SW 1271 (cell line): ENCODE measurements at places on chromosomes 7 and 10.

DNA sequence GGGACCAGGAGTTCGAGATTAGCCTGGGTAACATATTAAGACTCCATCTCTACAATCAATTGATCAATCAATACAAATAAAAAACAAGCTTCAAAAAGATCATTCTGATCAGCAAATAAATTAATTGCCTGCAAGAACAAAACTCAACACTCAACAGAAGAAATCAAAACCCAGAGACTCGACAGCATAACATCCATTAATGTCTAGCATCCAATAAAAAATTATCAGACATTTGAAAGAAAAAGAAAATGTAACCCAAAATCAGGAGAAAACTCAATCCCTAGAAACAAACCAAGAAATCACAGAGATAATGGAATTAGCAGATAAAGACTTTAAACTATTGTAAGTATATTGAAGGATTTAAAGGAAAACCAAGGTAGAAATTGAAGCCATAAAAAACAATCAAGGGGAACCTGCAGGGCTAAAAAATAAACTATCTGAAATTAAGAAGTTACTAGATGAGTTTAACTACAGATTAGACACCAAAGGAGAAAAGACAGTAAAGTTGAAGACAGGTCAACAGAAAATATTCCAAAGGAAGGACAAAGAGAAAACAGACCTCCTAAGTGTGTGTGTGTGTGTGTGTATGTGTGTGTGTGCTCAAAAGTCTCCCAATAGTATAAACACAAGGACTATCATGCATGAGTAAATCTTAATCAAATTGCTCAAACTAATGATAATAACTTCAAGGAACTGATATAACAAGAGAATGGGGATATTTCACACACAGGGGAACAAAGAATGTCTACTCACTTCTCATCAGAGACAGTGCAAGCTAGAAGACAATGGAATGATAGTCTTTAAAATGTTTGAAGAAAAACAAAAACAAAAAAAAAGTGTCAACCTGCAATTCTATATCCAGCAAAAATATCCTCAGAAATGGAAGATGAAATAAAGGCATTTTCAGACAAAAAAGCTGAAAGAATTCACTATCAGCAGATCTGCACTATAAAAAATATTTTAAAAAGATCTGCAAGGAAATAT is 7.7 kb downstream of the NUDCD3 start:
- no peak for DNase-seq

- no peak for DNase-seq
Observed at GRCh38 chr7:112161253-112162141, 44.7 kb downstream of the DOCK4 start.

GRCh38 chr10:58856508-58857240 is 319.8 kb upstream of the PHYHIPL start:
- DNase-seq: peak; percentile 58

DNA sequence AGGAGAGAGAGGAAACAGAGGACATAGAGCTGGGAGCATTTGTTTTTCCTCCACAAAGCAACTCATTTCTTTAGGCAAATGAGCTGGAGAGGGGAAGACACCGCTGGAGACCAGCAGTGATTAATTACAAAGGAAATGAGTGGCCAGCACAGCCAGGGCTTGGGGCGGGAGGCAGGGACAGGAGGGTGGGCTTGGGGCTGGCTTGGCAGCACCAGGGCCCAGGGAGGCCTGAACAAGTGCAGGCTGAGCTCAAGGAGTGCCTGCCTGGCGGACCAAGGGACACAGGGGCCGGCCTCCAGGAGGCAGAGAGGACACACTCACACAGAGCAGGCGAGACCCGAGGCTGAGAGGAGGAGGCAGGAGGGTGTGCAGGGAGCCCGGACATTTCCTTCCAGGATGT is 149.0 kb upstream of the UNC5B start:
- no peak for DNase-seq

- DNase-seq: no peak
Observed at GRCh38 chr7:39353615-39354376, 212.4 kb upstream of the YAE1 start.

DNA sequence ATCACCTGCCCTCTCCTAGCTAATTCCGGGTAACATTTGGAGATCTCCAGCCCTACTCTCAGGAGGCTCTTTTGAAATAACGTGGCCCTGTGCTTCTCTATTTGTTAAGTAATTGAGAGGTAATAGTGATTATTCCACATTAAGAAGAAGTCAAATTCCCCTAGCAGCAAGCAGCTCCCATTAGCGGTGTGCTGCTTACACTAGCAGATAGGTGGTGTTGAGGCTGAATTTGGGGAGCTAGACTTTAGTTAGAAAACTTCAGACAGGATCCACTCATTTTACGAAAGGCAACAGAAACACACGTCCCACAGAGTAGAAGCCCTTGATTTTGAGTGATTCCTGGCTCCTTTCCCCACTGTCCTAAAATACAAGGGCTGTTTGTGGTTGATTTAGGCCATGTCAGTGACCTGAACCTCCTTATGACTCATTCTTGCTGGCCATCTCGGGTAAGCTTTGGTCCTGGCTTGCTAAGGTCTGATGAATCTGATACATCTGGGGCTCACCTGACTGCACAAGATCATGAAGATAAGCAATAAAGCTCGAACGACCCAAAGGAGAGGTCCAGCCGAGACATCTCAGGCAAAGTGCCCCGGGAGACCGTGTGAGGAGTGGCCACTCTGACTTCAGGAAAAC is 77.2 kb downstream of the FAM204A start:
- no peak for DNase-seq

GRCh38 chr10:60719721-60720120 is 58.6 kb upstream of the CDK1 start:
- no peak for DNase-seq

GRCh38 chr10:63464402-63465292 is 1.1 kb downstream of the JMJD1C start:
- no peak for DNase-seq

DNA sequence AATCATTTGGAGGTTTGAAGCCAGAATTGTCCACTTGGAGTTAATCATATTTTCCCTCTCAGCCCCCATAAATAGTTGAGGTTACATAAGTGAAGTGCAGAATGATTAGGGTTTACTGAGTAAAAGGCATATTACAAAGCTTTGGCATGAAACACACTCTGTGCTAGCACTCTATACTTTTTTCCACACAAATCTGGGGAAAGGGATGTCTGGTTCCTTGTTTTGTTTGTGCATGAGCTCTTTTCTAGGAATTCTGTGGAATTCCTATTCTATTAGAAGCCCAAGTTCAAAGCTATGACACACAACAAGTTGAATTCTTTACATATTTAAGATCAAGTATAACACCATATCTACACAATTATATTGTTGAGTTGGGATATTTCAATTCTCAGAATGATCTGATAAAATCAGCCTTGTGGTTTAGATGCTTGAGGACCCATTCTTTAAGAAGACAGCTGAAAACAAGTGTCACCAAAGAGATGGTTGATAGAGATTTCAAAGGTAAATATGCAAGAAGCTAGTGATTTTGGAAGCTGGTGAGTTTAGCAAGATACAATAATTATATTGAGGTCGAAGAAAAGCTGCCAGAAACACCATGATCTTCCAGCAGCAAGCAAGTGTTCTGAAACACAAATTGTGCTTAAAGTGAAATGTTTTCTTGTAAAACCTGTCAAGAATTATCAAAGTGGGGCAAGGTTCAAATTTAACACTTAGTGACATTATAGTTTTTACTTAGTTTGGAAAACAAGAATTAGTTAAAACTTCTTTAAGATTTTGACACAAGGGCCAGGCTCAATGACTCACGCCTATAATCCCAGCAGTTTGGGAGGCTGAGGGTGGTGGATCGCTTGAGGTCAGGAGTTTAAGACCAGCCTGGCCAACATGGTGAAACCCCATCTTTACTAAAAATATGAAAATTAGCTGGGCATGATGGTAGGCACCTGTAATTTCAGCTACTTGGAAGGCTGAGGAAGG is 122.6 kb downstream of the INHBA start:
- DNase-seq: peak; percentile 46

GRCh38 chr7:110943701-110944345 is 147.1 kb upstream of the LRRN3 start:
- no peak for DNase-seq

- DNase-seq: no peak
Observed at GRCh38 chr10:88754287-88754686, 5.5 kb upstream of the LIPN start.

- no peak for DNase-seq
Observed at GRCh38 chr7:131381069-131381838, 53.6 kb downstream of the MKLN1 start.

DNA sequence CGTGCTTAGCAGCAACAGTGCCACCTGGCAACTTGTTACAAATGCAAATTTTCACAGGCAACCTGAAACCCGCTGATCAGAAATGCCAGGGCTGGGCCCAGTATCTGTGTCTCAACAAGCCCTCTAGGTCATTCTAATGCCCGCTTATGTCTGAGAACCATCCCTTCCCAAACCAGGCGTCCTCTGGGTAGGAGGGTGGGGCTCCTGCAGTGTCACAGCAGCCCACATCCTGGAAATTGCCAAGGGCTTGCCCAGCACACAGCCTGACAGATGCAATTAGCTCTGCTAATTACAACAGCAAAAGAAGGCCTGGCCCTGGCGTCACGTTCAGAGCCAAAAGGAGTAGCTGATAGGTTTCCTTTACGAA is 15.9 kb downstream of the ITPRIP start:
- no peak for DNase-seq

- DNase-seq: no peak
Observed at GRCh38 chr10:56346845-56347415, 14.1 kb downstream of the ZWINT start.

DNA sequence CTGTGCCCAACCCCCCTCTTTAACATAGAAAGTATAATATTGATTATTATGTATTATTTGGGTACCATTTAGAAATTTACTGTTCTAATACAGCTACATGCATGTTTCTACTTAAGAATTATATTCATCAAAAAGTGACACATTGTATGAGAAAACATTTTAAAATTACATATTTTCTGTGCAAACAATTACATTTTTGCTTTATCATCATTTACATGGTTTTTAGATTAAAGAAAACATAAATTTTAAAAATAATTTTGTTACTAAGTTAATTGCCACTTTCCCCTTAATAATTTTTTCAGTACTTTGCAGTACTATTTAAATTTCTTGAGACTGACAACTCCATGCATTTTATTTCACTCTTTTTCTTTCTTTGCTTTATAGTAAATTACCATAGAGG is 95.3 kb upstream of the GATAD1 start:
- DNase-seq: no peak

DNA sequence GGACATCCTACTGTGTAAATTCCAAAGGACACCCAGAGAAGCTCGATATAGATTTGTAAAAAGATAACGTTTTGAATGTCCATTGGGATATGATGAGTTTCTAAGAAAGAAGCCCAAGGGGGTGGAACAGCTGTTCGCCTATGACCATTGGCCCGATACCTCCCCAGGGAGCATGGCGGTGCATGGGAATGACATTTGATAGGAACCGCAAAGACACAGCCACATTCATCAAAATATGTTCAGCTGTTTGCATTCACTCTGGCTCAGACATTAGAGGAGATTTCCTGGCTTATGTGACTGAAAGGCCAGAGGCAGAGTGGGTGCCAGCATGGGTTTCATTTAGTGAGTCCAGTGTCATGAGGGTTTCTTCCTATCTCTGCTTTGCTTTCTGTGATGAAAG is 56.0 kb upstream of the BAIAP2L1 start:
- no peak for DNase-seq

- no peak for DNase-seq
Observed at GRCh38 chr7:138700857-138701536, at the start of gene SVOPL. TSS of gene SVOPL (minus strand) at chr7:138701362. CDS start at chr7:138679045, 22,317 bp downstream.

DNA sequence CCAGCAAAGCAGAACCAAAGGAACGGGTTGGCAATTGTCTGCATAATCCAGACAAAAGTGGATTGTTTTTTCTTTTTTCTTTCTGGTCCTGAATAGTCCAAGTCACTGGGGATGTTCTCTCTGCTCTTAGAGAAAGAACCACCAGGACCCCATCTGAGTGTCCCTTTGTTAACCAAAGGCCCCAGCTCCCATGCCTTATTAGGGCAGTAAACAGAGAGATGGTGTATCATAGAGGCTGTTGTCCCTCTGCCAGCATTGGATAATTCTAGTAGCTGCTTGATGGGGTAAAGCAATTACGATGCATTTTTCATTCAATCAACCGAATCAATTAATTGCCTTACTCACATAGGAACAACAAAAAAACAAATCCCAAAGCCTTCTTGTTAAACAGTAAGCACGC is 213.0 kb downstream of the BUB3 start:
- DNase-seq: no peak

DNA sequence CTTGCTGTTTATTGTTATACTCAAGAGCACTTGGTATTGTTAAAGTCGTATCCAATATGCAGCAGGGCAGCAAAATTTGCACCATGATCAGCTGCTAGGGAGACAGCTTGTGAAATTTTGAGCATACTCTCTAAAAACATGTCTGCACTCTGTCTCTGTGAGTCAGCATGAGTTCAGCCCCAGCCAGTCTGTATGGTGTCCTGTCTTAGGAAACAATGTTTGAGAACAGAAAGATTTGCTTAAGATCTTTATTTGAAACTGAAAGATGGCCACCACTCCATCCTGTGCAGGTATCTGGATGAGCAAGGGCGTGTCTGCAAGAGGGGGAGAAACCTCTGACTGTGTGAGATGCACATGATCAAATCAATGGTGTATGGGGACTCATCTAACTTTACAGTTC is 97.1 kb downstream of the GNAI1 start:
- no peak for DNase-seq

DNA sequence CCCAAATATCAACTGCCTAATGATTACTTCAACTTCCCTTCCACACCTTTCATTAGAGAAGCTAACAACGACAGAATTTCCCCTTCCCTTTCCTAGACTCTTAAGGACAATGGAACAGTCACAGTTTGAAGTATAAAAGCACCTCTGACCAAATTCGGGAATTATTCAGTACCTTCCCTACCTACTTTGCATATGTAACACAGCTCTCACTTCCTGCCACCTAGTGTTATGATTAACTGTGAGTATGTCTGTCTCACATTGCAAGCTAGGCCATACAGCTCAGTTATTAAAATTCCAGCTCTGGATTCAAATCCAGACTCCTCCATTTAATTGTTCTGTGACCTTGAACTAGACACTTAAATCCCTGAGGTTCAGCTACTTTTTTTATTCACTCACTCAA is 44.8 kb upstream of the HPSE2 start:
- DNase-seq: no peak

DNA sequence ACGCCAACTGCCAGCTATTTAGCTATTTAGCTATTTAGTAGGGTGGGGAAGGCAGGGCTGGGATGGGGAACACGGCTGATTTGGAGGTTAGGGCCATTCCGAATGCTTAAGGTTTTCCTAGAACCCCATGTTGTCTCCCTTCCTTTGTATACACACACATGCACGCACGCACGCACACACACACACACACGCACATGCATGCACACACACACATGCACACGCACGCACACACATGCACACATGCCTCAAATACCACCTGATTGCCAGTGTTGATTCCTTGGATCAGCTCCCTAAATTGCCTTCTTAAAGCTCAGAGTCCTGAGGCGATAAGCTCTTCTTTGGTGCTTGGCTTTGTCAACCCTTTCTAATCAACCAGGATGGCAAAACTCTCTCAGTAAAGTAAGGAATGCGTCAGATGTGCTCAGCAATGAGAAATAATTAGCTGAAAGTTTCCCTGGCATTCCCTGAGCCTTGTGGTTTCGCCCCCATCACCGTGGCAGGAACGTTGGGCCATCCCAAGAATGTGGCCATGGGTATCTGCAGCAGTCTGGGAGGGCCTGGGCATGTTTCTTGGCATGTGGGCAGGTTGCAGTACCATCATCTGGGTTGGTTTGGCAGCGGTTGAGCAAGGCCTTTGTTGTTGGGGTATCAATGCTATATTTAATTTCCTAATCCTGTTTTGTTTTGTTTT is 305.6 kb downstream of the LRMDA start:
- no peak for DNase-seq

- DNase-seq: no peak
Observed at GRCh38 chr7:115582956-115583355, 447.6 kb downstream of the TFEC start.
